ENCODE measurements at places on chromosomes 6 and 20.

DNA sequence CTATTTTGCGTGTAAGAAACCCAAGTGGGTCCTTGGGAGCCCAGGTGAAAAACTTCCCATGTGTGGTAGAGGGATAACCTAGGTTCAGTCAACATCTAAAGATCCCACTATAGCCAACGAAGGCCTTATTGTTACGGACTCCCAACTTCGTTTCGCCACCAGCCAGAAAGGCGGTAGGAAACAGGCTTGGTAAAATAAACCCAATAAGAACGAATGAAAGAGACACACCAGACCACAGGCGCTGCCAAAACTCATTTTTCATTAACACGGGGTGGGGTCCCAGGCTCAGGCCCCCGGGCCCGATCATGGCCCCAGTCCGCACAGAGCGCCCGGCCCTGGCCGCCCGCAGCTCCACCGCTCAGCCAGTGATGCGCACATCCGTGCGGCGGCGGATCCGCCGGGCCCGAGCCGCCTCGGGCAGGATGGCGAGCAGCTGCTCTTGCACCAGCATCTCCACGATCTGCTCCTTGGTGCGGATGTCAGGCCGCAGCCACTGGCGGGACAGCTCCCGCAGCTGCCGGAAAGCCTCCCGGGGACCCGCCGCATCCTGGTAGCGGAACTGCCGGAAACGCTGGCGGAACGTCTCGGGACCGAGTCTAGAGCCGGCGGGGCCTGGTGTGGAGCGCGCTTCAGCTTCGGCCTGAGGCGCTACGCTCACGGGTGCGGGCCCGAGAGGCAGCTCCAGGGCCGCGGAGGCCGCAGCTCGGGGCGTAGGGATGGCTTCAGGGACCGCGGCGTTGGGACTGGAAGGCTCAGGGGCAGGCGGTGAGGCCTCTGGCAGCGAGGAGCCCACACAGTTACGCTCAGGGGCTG is 709 bp downstream of the SCAND1 start:
- DNase-seq, result no peak

- DNase-seq, result no peak
These were observed 26.4 kb downstream of the ZFAND3 start for GRCh38 chr6:37845930-37846329.

GRCh38 chr20:50928469-50928868 is 2.8 kb downstream of the ADNP start:
- DNase-seq, result no peak

- no peak for DNase-seq
These were observed 42.5 kb upstream of the ASCC3 start for GRCh38 chr6:100923481-100924165.

GRCh38 chr6:52612336-52613054 is 35.6 kb upstream of the TRAM2 start:
- DNase-seq, result no peak
